NCI-H2029 (cell line): ENCODE measurements at places on chromosomes 16 and 17.

- DNase-seq, result no peak
These were observed 40.9 kb downstream of the FBXL20 start for GRCh38 chr17:39360537-39360936.

GRCh38 chr16:22296225-22297113 is 740 bp upstream of the POLR3E start:
- DNase-seq, result no peak

- no peak for DNase-seq
These were observed 115.3 kb downstream of the OR1D5 start for GRCh38 chr17:2947996-2948550.

DNA sequence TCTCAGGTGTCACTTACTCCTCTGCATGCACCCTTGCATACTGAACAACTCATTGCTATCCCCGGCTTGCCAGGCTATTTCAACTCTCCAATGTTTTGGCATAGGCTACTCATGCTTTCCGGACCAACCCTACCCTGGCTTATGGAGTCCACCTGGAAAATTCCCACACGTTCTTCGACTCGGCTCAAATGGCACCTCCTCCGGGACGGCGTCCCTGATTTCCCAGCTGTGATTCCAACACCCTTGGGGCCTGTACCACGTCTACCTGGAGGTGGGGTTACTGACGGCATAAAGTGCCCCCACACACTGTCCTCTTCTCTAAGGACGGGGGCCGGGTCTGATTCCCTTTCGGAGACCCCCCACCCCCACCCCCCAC is 498 bp downstream of the SMYD4 start:
- no peak for DNase-seq

- DNase-seq, result no peak
These were observed 115.1 kb upstream of the PMFBP1 start for GRCh38 chr16:72286936-72287620.

- DNase-seq, result no peak
These were observed 15.2 kb downstream of the NUP93 start for GRCh38 chr16:56744996-56745640.

DNA sequence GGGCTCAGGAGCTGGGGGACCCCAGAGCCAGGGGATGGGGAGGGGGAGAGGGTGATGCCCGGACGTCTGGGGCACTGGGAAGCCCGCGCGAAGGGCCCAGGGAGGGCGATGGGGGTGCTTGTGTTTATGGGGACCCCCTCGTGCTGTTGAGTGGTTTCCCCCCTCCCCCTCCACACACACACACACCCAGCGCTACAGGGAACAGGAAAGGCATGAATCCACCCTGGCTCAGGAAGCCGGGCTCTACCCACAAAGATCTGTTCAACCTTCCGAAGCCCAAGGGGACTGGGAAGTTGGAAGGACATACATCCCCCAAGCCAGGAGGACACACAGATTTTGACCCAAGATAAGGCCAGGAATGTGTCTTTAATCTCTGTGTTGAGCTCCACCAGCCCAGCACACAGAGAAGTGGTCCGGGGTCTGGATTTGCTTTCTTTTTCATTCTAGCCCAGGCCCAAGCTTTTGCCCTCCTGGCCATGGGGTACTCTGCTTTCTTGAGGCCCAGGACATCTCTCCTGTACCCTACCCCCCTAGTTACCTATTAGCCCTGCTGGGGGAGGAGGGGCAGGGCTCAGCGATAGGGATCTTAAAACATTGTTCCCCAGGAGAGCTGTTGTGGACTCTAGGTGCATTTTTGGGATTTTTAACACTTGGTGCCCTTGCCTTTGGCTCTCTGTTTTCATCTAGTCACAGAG is 1.2 kb downstream of the UBALD2 start:
- no peak for DNase-seq

DNA sequence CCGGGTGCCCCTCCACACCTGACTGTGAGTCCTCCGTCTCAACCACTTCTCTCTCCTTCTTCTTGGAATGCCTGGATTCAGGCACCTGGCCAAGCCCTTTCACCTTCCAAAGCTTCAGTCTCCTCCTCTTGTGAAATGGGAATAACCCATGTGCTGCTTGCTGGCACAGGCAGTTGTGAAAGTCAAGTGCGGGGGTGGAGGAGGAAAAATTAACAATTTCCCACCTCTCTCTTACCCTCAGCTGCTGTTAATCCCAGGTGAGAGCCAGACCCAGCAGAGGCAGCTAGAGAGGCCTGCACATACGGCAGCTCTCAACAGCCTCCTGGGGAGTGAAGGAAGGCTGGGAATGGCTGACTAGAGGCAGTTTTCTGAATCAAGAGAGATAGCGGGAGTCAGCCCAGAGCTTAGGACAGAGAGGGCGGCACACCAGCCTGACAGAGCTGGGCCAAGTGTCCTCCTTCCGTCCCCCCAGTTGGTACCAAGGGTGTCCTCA is 77.9 kb upstream of the LGALS9 start:
- no peak for DNase-seq

- no peak for DNase-seq
These were observed 8.2 kb upstream of the MMP2 start for GRCh38 chr16:55470533-55471371.

DNA sequence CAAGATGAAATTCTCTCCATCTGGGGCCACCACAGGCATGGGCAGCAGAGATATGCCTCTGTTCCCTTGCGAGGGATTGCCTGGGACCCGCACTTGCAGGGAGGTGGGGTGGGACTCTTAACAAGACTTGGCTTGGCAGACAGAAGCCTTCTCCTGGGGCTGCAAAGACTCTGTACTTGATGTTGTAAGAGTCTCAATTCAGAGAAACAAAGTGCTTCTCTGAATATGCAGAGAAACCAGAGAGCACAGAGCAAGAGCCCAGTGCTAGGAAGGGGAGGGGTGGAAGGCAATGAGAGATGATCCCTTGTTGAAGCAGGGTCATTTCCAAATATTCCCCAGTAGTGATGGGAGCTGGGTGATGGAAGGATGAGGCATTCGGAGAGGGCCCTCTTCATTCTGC is 2.2 kb downstream of the MMP28 start:
- DNase-seq, result no peak
